ENCODE measurements at places on chromosomes 13 and 19.

GRCh38 chr19:14971474-14971873, 8.2 kb downstream of the SLC1A6 start:
- DNase-seq = no peak

- no peak for DNase-seq
These were observed 14.5 kb upstream of the RAB20 start for GRCh38 chr13:110576070-110576394.

GRCh38 chr13:77715233-77715891, 17.9 kb downstream of the SLAIN1 start:
- no peak for DNase-seq

- DNase-seq = no peak
These were observed 137.0 kb downstream of the KCNRG start for GRCh38 chr13:50152224-50152623.

- DNase-seq = no peak
These were observed 29.1 kb upstream of the NCCRP1 start for GRCh38 chr19:39167461-39168257.

DNA sequence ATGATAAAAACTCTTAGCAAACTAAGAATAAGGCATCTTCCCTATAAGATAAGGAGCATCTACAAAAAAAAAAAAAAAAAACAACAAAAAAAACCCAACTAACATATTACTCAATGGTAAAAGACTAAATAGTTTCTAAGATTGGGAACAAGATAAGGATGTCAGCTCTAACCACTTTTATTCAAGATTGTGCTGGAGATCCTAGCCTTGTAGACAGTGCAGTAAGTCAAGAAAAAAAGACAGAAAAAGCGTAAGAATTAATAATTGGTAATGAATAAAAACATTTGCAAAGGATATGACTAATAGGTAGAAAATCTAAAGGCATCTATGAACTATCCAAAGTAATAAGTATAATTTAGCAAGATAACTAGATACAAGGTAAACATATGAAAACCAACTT, 33.0 kb downstream of the ZIC2 start:
- no peak for DNase-seq

DNA sequence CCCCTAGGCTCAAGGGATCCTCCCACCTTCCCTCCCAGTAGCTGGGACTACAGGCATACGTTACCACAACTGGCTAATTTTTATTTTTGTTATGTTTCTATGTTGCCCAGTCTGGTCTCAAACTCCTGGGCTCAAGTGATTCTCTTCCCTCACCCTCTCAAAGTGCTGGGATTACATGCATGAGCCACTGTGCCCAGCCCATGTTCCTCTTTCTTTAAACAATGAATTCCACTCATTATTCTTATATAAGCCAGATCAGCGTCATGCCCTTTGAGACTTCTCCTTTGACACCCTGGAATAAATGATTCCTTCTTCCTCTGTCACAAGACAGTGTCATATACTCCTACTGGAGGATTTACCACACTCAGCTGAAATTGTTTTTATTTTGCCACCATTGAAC, 519.9 kb upstream of the SPRY2 start:
- no peak for DNase-seq

- DNase-seq = no peak
These were observed 15.2 kb upstream of the TLE6 start for GRCh38 chr19:2962018-2962670.

DNA sequence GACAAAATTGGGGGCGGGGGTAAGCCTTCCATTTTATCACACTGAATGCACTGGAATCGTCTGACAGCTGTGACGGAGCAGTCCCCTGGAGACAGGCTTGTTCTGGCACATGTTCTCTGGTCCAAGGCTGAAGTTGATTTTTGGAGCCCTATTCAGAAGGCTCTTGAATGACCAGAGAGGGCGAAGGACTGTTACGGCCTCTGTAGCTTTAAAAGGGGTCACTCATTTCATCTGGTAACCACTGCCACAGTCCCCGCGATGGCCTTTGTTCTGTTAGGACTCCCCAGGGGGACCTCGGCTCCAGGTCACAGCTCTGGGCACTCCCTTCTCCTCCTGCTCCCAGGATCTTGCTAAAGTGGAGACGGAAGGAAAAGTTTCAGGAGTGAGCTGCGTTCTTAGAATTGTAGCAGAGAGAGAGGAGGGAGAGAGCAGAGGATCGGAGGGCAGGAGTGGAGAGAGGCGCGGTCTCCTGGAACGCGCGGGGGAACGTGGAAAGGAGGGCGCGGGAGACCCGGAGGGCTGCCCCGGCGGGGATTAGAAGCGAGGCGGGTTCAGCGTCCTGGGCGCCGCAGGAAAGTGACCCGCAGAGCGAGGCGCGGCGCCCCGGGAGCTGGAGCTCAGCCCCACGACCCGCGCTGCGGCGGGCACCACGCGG, 134.3 kb upstream of the MYO16 start:
- DNase-seq = no peak

DNA sequence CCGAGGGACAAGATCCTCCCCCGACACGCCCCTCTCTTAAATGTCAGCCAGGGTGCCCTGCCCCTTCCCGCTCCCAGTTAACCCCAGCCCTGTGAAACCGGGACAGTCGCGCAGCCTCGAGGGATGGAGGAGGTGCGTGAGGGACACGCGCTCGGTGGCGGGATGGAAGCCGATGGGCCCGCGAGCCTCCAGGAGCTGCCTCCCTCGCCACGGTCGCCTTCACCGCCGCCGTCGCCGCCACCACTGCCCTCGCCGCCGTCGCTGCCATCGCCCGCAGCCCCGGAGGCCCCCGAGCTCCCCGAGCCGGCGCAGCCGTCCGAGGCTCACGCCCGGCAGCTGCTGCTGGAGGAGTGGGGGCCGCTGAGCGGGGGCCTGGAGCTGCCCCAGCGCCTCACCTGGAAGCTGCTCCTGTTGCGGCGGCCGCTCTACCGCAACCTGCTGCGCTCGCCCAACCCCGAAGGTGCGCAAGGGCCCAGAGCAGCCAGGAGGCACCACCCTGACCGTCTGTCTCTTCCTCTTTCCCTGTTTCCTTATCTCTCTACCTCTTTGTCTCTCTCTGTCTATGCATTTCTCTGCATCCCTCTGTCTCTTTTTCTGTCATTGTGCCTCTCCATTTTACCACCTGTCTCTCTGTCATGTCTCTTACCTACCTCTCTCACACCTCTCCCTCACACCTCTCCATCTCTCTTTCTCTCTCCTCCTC, at the start of gene NCCRP1:
NCCRP1 (plus strand) TSS at position 105 of the 703 bp plus-strand sequence; CDS start at position 124, 19 bp downstream.
- no peak for DNase-seq

- no peak for DNase-seq
These were observed 504.5 kb downstream of the TBC1D4 start for GRCh38 chr13:74977498-74977897.

DNA sequence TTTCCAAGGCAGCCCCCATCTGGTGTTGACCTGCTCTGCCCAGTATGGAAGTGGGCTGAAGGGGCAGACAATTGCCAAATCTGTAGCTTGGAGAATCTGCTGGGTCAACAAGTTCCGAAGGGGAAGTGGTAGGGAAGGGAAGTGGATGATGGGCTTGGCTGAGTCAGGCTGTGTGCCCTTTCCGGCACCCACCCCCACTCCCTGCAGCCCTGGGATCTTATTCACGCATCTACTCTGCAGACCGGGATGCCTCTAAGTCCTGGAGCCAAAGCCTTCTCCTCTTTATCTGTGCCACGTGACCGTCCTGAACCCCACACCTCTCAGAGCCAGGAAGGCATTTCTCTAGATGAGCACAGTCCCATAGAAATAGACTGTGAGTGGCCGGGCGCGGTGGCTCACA, 7.5 kb upstream of the C5AR2 start:
- no peak for DNase-seq

DNA sequence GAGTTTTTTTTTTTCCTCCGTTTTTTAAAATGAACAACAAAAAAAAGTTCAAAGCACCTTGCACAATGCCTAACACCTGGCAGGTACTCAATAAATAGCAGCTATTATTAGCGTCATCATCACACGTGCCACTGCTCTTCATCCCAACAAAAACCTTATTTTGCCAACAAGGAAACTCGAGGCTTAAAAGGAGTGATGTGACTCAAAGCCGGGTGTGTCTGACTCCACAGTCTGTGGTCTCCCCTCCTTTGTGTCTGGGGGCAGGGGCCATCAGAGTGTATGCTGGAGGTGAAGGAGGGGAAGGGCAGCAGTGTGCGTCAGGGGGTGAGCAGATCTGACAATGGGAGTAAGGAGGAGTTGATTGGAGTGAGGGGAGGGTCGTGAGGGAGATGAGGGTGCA, 34.1 kb upstream of the POU2F2 start:
- no peak for DNase-seq

DNA sequence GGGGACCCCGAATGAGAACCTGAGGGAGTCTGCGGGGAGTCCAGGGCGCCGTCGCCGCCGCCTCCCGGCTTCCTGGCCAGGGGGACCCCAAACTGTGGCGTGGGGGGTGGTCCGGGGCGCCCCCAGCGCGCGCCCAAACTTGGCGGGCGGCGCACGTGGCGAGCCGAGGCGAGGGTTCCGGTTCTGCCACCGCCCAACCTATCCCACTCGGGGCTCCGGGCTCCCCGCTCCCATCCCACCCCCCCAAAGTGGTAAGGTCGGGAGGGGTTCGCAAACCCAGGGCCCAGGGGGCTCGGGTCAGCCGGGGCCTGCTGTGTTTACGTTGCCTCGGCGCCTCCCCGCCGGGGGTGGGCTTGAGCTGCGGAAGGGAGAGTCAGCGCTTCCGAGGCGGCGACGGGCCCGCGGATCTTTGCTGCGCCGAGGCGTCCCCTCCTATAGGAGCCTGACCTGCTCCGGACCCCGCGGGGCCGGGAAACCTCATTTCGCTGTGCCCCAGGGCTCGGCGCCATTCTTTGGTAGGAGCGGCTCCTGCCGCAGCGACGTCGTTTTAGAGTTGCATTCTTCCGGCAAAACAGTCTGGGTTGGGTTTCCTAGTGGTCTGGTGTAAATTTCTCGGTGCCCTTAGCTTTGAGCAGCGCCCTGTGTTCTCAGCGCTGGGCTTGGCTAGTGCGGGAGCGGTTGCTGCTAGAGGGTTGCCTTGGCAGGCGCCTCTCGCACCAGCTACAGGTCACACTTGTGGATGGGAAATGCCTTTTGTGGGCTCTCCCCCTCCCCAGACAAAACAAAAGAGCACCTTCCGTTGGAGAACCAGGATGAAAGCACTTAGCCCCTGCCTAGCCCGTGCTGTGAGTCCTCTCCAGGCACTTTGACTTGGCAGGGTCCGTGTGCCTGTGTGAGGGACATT, 1.2 kb downstream of the DAZAP1 start:
- peak; percentile 24 for DNase-seq

GRCh38 chr13:84080748-84081530, 198.7 kb upstream of the SLITRK1 start:
- DNase-seq = no peak

DNA sequence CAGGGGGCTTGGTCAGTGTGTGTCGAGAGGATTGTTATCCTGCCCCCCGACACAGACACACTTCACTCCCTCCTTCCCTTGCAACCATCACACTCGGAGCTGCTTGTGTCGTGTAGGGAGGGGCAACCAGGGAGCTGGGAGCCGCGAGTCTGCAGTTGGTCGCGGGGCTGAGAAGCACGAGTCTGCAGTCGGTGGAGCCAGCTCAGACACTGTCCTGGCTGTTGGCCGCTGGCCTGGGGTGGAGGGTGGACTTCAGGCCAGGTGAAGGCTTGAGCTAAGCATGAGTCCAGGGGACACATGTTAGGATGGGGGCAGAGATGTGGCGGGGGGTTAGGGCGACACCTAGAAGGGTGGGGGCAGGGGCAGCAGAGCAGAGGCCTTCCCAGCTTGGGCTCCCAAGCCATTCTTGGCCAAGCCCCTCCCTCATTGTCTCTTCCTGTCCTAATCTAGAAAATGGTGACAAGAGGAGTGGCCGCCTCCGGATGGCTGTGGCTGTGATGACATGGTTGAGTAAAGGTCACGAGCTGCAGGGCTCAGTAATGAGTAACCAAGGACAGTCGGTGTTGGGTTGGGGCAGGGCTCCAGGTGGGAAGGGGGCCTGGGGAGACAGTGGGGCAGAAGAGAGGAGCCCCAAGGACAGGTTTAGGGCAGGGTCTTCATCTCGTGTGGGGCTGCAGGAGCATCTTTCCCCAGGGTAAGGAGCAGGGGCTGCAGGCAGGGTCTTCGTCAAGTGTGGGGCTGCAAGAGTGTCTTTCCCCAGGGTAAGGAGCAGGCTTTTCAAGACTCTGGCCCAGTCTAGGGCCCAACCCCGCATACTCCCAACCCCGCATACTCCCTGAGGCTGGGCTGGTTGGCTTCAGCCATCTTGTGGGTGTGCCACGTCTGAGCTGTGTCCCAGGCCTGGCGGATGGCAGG, 8.6 kb downstream of the PPP5C start:
- DNase-seq = no peak

DNA sequence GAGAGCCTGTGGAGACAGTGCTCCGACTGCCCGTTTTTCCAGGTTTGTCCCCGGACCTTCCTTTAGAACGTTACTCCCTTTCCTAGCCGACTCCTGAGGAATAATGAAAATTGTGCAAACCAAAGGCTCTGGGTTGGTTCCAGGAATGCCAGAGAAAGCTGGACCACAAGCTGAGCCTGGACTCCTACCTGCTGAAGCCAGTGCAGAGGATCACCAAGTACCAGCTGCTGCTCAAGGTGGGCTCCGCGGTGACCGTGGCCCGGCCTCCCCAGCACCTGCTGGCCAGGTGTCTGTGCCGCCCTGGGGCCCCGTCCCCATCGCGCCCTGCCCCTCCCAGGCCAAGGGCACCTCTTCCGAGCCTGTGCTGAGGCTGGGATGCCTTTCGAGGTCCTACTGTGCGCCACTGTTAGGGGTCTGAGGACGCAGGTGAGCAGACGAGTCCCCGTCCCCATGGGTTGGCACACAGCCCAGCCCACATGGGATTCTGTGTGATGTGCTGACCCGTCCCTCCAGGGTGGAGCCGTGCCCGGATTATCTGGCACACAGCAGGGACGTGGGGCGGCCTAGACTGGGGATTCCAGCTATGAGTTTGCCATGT, 20.5 kb upstream of the F7 start:
- DNase-seq = no peak

DNA sequence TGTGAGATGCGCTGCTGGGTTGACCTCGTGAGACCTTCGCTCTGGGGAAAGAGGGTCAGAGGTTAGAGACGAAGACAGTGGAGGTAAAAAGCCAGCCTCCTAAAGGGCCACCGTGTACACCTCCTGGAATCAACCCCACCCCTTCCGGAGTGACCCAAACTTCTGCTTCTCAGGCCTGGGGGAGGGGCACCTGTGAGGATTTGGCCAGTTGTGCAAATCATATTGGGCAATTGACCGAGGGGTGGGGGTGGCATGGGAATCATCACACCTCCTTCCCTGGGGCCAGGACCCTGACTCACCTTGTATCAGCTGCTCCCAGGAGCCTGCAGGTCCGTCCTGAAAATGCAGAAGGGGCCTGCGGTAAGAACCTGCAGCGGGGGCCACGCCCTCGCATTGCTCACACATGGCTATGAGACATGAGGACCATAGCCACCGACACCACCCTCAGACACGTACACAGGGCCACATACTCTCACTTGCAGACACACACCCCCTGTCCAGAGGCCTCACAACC, 2.8 kb downstream of the TNFSF14 start:
- DNase-seq = no peak

DNA sequence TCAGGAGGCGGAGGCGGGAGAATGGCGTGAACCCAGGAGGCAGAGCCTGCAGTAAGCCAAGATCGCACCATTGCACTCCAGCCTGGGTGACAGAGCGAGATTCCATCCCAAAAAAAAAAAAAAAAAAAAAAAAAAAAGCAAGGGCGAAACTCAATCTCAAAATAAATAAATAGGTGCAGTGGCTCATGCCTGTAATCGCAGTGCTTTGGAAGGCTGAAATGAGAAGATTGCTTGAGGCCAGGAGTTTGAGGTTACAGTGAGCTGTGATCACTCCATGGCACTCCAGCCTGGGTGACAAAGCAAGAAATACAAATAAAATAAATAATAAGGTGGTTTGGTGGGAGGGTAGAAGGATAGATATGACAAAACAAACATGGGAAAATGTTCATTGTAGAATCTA, 39.0 kb upstream of the CYP2S1 start:
- no peak for DNase-seq

- no peak for DNase-seq
These were observed 1.6 kb downstream of the LINGO3 start for GRCh38 chr19:2306281-2306806.

- DNase-seq = peak; percentile 32
These were observed 30.8 kb upstream of the USE1 start for GRCh38 chr19:17184371-17184841.
